ENCODE measurements at places on chromosomes 13 and 19. TPM values are rescaled to one million over a fixed set of nuclear protein-coding genes. Genes with fewer than 3 reads are reported as not detected.
A peak's percentile ranks its signal among the peaks of the same experiment; 100 is the strongest.

Gene CERS4
- 30.0 TPM for total RNA-seq

Gene CLEC4G
- not detected for total RNA-seq

Gene KLK10
- total RNA-seq = not detected

Gene CEACAM8
- not detected for total RNA-seq

Gene PET100
- total RNA-seq = 165 TPM

Gene PROZ
- not detected for total RNA-seq

Gene STX10
- 60.7 TPM for total RNA-seq

Gene AMH
- 71.6 TPM for total RNA-seq

GRCh38 chr13:26760832-26761582 is 421 bp upstream of the GPR12 start:
- no peak for DNase-seq

DNA sequence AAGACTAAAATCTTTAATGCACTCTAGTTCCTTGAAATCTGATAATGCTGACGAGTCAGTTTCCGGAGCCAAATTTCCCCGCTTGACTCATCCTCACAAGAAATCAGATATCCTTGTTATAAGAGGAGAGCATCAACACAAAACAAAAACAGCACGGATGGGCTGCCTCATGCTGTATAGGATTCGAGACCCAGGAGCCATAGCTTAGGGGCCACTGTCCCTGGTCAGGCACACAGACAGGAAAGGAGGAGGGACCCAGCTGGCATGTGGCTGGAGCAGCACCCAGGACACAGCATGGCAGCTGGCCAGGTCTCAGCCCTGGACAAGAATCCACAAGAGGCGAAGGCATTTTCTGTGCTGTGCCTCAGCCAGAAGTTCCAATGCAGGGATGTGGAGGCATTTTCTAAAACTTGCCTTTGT is 110.2 kb upstream of the SPATA13 start:
- DNase-seq = no peak

DNA sequence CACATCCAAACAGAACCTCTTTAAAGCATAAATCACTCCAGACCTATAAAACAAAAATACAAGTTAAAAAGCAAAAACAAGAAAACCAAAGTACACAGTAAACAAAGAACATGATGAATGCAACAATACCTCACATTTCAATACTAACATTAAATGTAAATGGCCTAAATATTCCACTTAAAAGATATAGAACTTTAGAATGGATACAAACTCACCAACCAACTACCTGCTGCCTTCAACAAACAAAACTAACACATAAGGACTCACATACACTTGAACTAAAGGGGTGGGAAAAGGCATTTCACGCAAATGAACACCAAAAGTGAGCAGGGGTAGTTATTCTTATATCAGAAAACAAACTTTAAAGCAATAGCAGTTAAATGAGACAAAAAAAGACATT is 44.9 kb upstream of the PABPC3 start:
- DNase-seq = no peak

DNA sequence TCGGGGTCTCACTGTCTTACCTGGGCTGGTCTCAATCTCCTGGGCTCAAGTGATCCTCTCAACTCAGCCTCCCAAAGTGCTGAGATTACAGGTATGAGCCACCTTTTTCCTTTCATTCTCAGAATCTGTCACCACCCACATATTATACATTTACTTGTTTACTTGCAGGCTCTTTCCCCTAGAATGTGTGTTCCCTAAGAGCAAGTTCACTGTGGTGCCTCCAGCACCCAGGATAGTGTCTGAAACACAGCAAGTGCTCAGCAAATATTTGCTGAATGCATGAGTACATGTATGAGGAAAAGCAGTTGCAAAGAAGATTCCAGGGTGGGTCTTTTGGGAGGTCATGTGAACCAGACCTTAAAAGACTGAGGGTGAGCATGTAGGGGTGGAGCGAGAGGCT is 96.8 kb downstream of the RGCC start:
- DNase-seq = no peak

DNA sequence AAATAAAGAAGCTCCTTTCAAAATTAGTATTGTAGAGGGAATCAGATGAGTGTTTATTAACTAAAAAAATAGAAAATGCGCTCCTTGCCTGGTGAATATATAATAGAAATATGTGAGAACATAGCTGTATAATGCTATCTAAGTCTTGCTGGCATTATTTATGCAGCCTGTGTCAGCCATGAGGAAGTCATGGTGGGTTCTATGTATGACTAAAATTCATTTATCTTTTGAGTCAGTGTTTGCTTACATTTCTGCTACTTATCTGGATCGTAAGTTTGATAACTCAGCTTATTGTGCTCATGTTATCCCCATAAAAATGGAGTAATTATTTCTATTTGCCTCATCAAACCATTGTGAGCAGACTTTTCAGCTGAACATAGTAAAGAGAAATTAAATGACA is 449.3 kb downstream of the OXGR1 start:
- no peak for DNase-seq

DNA sequence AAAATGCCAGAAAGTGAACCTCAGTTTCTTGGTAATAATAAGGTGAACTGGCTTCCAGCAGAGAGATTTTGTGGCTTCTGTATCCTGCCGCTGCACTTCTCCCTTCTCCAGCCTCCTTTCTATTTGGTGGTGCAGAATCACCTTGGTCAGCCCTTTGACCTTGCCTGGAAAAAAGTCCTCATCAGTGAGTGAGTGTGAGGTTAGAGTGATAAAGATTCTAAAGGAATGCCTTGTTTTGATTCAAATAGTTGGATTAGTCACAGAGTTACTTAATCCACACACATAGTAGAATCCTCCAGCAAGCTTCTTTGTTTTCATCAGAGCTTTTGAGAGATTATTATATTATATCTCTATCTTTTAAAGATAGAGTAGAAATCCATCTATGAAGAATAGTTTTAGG is 140.9 kb downstream of the KCNRG start:
- DNase-seq = no peak

DNA sequence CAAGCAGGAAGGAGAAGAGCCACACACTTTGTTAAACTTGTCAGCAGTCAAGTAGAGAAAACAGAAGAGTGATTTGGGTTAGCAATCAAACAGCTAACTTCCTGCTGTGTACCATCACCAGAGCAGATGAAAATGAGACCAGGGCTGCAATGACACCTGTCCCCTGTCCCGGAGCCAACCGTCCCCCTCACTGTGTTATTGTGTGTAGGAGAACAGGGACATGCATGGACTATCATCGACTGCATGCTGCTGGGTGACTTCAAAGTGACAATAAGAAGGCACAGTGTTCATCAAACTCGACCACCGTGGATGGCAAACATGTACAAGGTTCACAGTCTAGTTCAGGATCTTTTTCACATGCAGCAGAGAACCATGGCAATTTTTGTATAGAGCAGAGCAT is 94.0 kb upstream of the SLC15A1 start:
- no peak for DNase-seq

- no peak for DNase-seq
Measured at GRCh38 chr19:46423188-46423587, 5.5 kb downstream of the PNMA8C start.

DNA sequence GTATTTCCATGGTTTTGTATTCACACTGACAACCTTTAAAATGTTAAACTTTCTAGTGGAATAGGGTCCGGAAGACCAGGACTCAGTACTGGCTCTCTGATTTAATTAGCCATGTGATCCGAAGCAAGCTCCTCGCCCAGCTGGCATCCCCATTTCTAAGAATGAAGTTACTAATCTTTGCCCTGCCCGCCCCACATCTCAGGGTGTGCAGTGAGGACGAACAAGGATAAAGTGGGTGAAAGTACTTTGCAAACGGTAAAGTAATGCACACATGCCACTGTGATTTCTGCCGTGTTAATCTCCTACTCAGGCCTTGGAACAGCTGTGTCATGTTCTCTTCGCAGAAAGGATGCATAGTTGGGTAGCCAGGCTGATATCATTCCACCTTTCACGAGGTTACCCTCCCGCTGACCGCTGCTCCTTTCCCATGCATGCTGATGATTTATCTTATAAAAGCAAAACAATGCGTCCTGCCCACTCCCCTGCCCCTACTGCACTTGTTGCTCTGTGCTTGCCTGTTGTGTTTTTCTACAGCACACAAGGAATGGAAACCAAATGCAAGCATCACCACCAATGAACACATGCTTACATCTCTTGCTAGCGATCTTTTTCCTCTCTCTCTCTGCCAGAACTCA is 539.0 kb downstream of the EFNB2 start:
- no peak for DNase-seq

- no peak for DNase-seq
Measured at GRCh38 chr19:2476451-2477140, 669 bp downstream of the GADD45B start.

DNA sequence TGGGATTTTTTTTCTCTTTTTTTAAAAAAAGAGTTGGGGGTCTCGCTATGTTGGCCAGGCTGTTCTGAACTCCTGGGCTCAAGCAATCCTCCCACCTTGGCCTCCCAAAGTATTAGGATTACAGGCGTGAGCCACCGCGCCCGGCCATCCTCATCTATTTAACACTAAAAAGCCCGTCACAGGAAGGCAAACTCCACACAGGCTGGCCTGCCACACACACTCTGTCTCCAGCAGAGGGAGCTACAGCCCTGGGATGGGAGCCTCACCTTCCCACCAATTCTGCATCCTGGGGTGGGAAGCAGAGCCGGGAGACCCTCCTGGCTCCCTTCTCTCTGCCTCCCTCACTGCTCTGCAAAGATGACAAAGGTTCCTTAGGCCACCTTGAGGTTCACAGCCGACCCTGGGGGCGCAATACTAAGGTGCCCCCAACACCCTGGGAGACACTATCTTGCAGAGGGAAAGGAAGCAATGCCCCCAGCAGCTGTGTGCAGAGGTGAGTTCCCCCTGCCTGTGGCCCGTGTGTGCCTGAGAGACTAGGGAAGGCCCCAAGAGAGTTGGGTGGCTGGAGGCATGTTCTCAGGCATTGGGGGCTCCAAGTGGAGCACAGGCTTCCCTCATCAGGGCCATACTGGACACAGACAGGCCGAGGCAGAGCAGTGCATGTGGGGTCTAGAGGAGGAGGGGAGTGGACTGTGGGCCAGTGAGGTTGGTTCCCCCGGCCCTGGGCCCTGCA is 27.4 kb upstream of the TIMM44 start:
- DNase-seq = peak; percentile 65

- DNase-seq = no peak
Measured at GRCh38 chr13:43516401-43516833, 270.4 kb downstream of the ENOX1 start.

GRCh38 chr19:12364391-12365235 is 870 bp downstream of the ZNF442 start:
- DNase-seq = peak; percentile 20

DNA sequence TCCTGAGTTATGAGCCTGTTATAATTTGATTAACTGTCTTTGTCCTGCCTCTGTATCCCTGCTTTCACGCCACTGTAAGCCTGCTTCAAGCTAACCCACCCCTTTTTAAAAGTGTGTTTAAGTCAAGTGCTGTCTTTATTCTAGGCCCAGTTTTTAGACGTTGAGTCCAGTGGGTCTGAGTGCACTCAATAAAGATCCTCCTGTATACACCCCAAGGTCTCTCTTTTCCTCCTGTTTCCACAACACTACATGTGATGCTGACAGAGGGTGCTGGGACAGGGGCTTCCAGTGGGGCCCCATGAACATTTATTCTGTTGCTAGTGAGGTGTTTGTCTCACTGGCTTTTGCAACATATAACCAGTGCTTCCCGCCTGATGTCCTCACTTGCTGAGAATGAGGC is 6.7 kb upstream of the F2RL3 start:
- DNase-seq = no peak

DNA sequence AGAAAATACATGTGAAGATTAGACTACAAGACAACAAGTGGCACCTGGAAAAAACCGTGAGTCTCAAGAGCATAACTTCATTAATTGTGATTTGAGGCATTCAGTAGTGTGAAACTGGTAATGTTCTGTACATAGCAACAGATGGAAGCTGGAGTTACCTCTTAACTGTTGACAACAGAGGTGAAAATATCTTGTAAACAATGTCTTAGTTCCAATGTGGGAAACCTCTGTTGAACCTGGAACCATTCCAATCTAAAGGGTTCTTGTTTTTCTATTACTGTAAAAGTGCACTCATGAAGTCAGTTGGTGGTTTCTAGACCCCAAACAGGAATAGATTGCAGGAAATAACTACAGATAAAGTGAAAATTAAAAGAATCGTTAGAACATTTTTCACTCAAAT is 728.4 kb downstream of the SLITRK1 start:
- no peak for DNase-seq

GRCh38 chr19:16957151-16957701 is 68.4 kb downstream of the F2RL3 start:
- DNase-seq = no peak

All from neural crest cell (in vitro differentiated cells).